SHP77 treated with DMSO at 0.1 percent for 48 hours (cell line): ENCODE measurements at places on chromosomes 5 and 9.

- peak; percentile 73 for DNase-seq
These were observed 60.5 kb downstream of the SIL1 start for GRCh38 chr5:139137697-139138096.

DNA sequence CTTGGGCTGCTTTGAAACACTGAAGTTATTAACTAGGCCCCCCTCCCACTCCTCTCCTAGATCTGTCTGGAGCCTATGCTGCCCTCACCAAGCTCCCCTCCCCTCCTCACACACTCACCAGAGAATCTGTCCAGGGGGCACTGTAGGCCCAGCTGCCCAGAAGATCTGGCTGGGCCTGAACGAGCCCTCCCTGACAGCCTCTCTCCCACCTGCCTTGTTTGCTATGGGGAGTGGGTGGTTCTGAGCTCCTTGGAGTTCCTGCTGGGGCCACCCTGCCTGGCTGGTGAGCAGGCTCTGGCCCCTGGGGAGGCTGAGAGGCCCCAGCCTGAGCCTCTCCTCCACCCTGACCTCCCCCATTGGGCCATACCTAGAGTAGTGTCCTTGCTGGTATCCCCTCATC lies 75.1 kb downstream of the PSD2 start:
- DNase-seq, result no peak

GRCh38 chr5:173750538-173751265 lies 134.3 kb upstream of the BOD1 start:
- DNase-seq, result no peak

- DNase-seq, result no peak
These were observed 16.6 kb upstream of the CAVIN4 start for GRCh38 chr9:100561256-100561655.

DNA sequence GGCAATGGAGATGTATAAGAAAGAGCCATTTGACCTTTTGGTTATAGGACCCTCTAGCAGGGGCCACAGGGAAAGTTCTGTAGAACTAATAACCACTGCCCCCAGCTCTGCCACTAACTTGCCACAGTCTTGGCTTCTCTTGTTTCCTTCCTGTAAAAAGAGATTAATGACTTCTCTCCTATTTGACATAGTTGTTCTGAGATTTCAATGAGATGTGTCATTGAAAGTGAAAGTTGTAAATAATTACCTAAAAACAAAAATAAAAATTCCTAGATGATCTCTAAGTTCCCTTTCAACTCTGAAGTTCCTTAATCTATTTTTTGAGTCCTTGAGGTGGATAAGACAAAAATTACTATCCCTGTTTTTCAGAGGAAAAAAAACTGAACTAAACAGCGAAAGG lies 1.4 kb upstream of the KIF12 start:
- no peak for DNase-seq

GRCh38 chr9:37246826-37247225 lies 126.5 kb downstream of the ZCCHC7 start:
- DNase-seq, result no peak

GRCh38 chr5:54570916-54571315 lies 53.4 kb downstream of the SNX18 start:
- no peak for DNase-seq

DNA sequence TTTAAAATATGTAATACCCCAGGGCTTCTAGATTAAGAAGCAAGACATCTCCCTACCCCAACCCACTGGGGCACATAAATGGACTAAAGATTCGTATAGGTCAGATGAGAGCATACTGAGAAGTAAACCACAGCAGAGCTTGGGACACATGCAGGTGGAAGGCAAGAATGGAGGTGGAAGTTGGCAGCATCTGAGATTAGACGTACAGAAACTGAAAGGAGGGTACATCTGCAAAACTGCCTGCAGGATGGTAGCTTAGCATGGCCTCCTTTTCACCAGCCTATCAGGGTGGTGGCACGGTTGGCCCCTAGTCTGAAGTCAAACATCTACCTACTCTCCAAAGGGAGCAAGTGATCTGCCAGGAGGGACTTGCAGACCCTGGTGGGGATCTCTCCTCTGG lies 181.8 kb downstream of the TSSK1B start:
- no peak for DNase-seq

GRCh38 chr9:93594041-93594756 lies 17.8 kb downstream of the PHF2 start:
- DNase-seq, result no peak
